Glutamatergic neuron (in vitro differentiated cells): ENCODE measurements at places on chromosomes 3 and 15. TPM values are rescaled to one million over a fixed set of nuclear protein-coding genes. Genes with fewer than 3 reads are reported as not detected.

Gene CYP8B1
- not detected for total RNA-seq

Gene ACP3
- total RNA-seq, result not detected

Gene ACTR8
- 59.4 TPM for total RNA-seq

Gene TRPM1
- not detected for total RNA-seq

Gene PSTPIP1
- 12.4 TPM for total RNA-seq

Gene DLL4
- total RNA-seq, result 12.5 TPM

Gene PP2D1
- not detected for total RNA-seq

Gene MME
- 6.6 TPM for total RNA-seq

Gene GADL1
- total RNA-seq, result not detected

Gene SI
- total RNA-seq, result not detected

Gene SIDT1
- total RNA-seq, result not detected

Gene KCNAB1
- total RNA-seq, result 16.5 TPM

Gene ZKSCAN7
- 20.6 TPM for total RNA-seq

Gene SLCO3A1
- total RNA-seq, result 27.9 TPM

Gene SLC15A2
- 0.64 TPM for total RNA-seq

Gene TRIM42
- total RNA-seq, result not detected

Gene ANKUB1
- total RNA-seq, result not detected

Gene CSPG4
- 1.1 TPM for total RNA-seq

Gene CCR3
- not detected for total RNA-seq

Gene HIGD2B
- not detected for total RNA-seq

Gene LRRC31
- total RNA-seq, result not detected

Gene KIF15
- 5.8 TPM for total RNA-seq

Gene PLA2G4E
- total RNA-seq, result 1.0 TPM

Gene LIPH
- total RNA-seq, result not detected

Gene ABCF3
- 87.9 TPM for total RNA-seq

Gene TBC1D2B
- total RNA-seq, result 45.3 TPM

Gene LCTL
- total RNA-seq, result not detected

Gene PLAAT1
- total RNA-seq, result 21.2 TPM

Gene CPLX3
- 0.32 TPM for total RNA-seq

Gene CEP19
- 3.3 TPM for total RNA-seq

Gene RYR3
- total RNA-seq, result 7.4 TPM

Gene GPR27
- 4.7 TPM for total RNA-seq

Gene CACNA2D2
- 5.0 TPM for total RNA-seq

Gene CLEC3B
- total RNA-seq, result not detected

Gene IGF2BP2
- total RNA-seq, result 118 TPM

Gene PLSCR5
- not detected for total RNA-seq

Gene HTR3E
- not detected for total RNA-seq

Gene CCDC32
- 21.4 TPM for total RNA-seq

Gene TP63
- total RNA-seq, result not detected

Gene KLHL40
- 0.44 TPM for total RNA-seq

Gene GOLGA6B
- not detected for total RNA-seq

Gene MCF2L2
- total RNA-seq, result 18.1 TPM

Gene SEMA3G
- 0.59 TPM for total RNA-seq

Gene ASTE1
- total RNA-seq, result 5.8 TPM

Gene GTF2A2
- total RNA-seq, result 105 TPM

Gene NEK10
- total RNA-seq, result 1.5 TPM

Gene TTLL13
- not detected for total RNA-seq
